T-cell (primary cell): ENCODE measurements at places on chromosomes 11 and 22.

GRCh38 chr22:21797444-21798221 lies 62.0 kb upstream of the YPEL1 start:
- no peak for DNase-seq

- no peak for DNase-seq
Observed at GRCh38 chr11:75422248-75423231, 10.5 kb downstream of the KLHL35 start.

GRCh38 chr11:111845276-111846028 lies 25.9 kb downstream of the ALG9 start:
- no peak for DNase-seq

DNA sequence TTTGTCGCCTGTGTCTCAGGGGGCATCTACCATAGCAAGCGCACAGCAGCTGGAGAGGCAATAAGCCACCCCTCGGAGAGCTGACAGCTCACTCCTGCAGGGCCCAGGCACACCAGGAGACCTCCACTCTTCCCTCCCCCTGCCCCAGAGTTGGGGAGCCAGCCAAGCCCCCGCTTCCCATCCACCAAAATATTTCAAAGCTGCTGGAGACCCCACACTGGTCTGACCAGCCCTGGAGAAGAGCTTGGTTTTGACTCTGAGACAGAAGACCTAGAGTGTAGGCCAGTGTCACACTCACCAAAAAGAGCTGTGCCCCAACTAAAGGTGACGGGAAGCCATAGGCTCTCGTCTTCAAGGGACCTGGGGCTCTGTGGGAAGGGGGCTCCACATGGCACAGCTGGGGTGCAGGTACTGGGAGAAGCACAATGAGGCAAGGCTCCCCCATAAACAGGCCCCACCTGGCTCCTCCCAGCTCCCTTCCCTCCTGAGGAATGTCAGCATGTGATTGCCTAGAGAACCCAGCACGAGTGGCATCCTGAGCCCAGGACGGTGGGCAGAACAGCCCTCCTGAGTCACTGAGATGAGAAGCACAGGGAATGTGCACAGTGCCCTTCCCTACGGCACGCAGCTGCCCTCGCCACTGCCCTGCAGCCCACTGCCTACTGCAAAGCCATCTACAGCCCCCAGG lies 5.8 kb upstream of the GNAZ start:
- no peak for DNase-seq

DNA sequence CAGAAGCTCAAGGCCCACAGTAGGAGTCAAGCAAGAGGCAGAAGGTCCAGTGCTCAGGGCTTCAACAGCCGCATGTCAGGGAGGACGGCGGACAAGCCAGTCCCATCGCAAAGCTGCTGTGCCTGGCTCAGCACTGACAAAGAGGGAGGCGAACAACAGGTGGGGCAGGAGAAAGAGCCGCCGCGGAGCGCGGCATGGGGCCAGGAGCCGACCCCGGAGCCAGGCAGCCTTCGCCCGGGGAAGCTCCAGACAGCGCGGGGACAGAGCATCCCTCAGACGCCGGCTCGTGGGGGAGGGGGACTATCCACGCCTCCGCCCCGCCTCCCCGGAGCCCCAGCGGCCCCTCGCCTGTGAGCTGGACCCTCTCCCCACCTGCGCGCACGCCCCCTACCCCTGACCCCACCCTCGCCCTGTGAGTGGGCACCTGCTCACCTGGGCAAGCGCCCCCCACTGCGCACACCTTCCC lies 369 bp downstream of the DHCR7 start:
- DNase-seq = peak; percentile 13

GRCh38 chr11:69059985-69060384 lies 11.3 kb downstream of the TPCN2 start:
- no peak for DNase-seq
